Natural killer cell (primary cell): ENCODE measurements at places on chromosomes 1 and 21.

- DNase-seq = no peak
- H3K4me3 ChIP-seq = no peak overlapping the region
- no peaks in the 10 kb centered on the region for H3K4me1 ChIP-seq
- no peaks in the 10 kb centered on the region for H3K36me3 ChIP-seq
- H3K27me3 ChIP-seq = no peaks in the 10 kb centered on the region
- H3K27ac ChIP-seq = no peak overlapping the region
Measured at GRCh38 chr1:191101960-191102359, 624.3 kb upstream of the BRINP3 start.

- H3K27me3 ChIP-seq = no peaks in the 10 kb centered on the region
- no peak overlapping the region for H3K27ac ChIP-seq
- H3K4me3 ChIP-seq = no peak overlapping the region
- H3K4me1 ChIP-seq = no peaks in the 10 kb centered on the region
- no peaks in the 10 kb centered on the region for H3K36me3 ChIP-seq
Measured at GRCh38 chr1:105088166-105088565, 1338.5 kb downstream of the AMY1C start.

- no peak overlapping the region for H3K4me3 ChIP-seq
- H3K27me3 ChIP-seq = no peaks in the 10 kb centered on the region
- H3K27ac ChIP-seq = no peak overlapping the region
- H3K4me1 ChIP-seq = peaks cover 3% of the 10 kb centered on the region
- DNase-seq = no peak
Measured at GRCh38 chr1:226026833-226027232, 27.7 kb upstream of the SDE2 start.

DNA sequence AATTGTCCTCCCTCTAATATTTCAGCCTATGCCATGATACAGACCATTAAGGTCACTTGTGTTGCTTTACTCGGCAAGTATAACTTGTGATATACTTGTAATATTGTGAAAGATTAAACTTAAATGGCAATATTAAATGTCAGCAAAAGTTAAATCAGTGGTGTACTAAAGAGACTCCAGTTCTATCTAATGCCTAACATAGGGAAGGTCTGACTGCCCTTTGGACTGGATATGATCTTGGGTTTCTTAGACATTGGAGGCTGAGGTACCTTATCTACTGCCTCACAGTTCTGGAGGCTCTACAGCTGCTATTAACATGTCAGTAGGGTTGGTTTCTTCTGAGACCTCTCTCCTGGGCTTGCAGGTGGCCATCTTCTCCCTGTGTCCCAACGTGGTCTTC is 89.9 kb downstream of the MT1HL1 start:
- no peaks in the 10 kb centered on the region for H3K4me1 ChIP-seq
- H3K4me3 ChIP-seq = no peak overlapping the region
- DNase-seq = no peak
- H3K27me3 ChIP-seq = no peaks in the 10 kb centered on the region
- no peak overlapping the region for H3K27ac ChIP-seq
- no peaks in the 10 kb centered on the region for H3K36me3 ChIP-seq

DNA sequence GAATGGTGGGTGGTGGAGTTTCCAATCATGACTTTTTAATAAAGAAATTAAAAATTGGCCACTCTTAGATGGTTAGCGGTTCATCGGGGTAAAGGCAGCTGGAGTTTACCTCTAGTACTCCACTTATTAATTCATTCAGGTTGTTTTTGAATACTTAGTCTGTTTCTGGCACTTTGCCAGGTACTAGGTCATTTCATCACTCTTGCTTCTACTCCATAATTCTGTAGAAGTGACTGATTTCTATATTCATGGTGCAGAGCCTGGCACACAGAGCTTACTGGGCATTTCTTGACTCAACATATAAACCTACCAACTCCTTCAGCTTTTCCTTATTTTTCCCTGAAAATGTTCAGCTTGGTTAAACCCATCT is 31.5 kb downstream of the FOXD2 start:
- H3K27me3 ChIP-seq = no peaks in the 10 kb centered on the region
- no peak for DNase-seq
- no peak overlapping the region for H3K27ac ChIP-seq
- no peaks in the 10 kb centered on the region for H3K4me1 ChIP-seq

DNA sequence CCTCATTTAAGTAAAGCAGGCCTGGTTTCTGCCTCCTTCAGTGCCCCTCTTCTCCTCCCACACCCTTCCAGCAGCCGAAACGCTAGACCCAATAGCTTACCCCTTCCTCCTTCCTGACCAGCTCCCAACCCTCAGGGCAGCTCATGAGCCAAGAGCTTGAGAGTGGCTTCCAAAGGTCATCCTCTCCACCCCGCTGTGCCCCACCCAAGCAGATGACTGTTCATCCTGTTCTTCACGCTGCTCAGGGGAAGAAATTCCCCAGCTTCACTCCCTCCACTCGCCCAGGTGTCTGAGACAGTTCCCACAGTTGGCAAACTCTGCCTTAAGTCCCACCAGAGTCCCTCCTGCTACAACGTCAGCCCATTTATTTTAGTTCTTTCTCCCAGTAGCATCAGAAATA is 23.4 kb downstream of the ARHGEF19 start:
- no peaks in the 10 kb centered on the region for H3K36me3 ChIP-seq
- H3K27me3 ChIP-seq = peaks cover 5% of the 10 kb centered on the region
- no peak overlapping the region for H3K4me3 ChIP-seq
- peaks cover 4% of the 10 kb centered on the region for H3K4me1 ChIP-seq
- DNase-seq = no peak

DNA sequence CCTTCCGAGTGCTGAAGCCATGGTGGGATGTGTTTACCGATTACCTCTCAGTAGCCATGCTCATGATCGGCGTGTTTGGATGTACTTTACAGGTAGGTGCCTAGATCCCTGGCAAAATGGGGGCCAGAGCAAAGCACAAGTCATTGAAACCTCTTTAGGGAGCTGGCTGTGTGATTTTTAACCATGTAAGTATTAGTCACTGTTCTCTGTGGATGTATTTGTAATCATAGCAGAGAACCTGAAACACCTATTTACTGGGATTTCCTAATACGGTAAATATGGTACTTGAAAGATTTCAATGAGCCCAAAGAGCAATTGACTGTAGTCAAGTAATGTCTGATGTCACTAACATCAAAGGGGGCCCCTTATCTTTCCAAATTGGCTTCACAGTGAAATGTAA is 53.6 kb downstream of the LRRC8C start:
- DNase-seq = no peak
- H3K4me3 ChIP-seq = no peak overlapping the region
- H3K36me3 ChIP-seq = peaks cover 28% of the 10 kb centered on the region
- H3K27ac ChIP-seq = no peak overlapping the region
- H3K27me3 ChIP-seq = no peaks in the 10 kb centered on the region
- H3K4me1 ChIP-seq = no peaks in the 10 kb centered on the region

- no peaks in the 10 kb centered on the region for H3K36me3 ChIP-seq
- H3K27ac ChIP-seq = no peak overlapping the region
- H3K4me1 ChIP-seq = no peaks in the 10 kb centered on the region
- no peak for DNase-seq
- no peak overlapping the region for H3K4me3 ChIP-seq
Measured at GRCh38 chr21:16625491-16625890, 887.4 kb upstream of the CXADR start.

DNA sequence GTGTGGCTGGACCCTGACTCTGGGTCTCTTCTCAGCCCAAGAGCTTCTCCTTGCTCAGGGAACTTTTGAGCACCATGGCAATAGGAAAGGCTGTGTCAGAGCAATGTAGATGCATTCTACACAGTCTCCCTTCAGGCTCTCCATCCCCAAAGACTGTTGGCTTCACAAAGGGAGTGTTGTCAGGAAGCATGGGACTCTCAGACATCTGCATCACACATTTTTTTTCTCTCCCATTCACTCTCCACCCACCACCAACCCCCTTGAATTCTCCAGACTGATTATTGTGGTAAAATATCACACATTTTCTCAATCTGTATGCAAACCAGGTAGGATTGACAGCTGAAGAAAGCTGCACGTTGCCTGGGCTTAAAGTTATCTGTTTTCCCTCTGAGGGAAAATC is 105.4 kb upstream of the WARS2 start:
- no peaks in the 10 kb centered on the region for H3K36me3 ChIP-seq
- no peaks in the 10 kb centered on the region for H3K27me3 ChIP-seq
- H3K4me1 ChIP-seq = no peaks in the 10 kb centered on the region
- DNase-seq = no peak
- H3K4me3 ChIP-seq = no peak overlapping the region
- no peak overlapping the region for H3K27ac ChIP-seq

DNA sequence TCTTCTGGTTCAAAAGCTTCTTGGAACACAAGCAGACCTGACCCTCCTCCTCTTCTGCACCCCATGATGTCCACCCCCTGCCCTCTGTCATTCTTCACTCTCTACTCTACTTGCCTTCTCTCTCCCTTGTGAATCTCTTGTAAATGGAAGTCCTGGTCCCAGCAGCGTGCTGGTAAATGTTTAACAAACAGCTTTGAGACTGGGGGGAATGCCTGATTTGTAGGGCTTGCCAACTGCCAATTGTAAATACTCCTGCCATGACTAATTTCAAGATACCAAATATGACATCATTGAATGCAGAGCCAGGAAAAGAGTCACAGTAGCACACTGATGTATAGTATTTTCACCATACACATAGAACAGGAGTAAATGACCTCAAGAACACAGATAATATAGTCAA is 40.9 kb upstream of the LRRN2 start:
- no peak overlapping the region for H3K4me3 ChIP-seq
- no peak for DNase-seq
- H3K27me3 ChIP-seq = no peaks in the 10 kb centered on the region
- H3K36me3 ChIP-seq = no peaks in the 10 kb centered on the region
- no peak overlapping the region for H3K27ac ChIP-seq

GRCh38 chr1:9654834-9655723 is 3.5 kb downstream of the PIK3CD start:
- H3K27me3 ChIP-seq = no peaks in the 10 kb centered on the region
- H3K4me3 ChIP-seq = peak overlapping the region; percentile 75
- H3K4me1 ChIP-seq = peaks cover 86% of the 10 kb centered on the region
- H3K27ac ChIP-seq = peak overlapping the region; percentile 70

DNA sequence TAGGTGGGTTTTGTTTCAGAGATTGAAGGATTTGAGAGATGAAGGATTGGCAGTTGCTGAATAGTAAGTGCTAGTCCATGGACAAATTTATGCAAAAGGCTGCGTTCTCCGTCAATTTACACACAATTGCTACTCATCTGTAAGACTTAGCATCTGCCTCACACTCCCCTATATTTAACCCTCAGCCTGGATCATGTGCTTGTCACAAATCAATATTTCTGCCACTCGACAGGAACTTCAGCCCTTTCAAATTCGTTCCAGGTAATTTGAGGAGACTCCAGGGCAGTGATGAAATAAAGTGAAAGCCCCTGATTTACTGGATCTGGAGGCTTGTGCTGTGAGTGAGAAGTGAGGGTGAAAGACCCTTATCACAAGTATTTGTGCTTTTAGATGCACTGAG is 105.6 kb upstream of the UBE2U start:
- no peaks in the 10 kb centered on the region for H3K36me3 ChIP-seq
- H3K4me3 ChIP-seq = no peak overlapping the region
- H3K27ac ChIP-seq = no peak overlapping the region
- no peak for DNase-seq
- H3K27me3 ChIP-seq = no peaks in the 10 kb centered on the region
- no peaks in the 10 kb centered on the region for H3K4me1 ChIP-seq

DNA sequence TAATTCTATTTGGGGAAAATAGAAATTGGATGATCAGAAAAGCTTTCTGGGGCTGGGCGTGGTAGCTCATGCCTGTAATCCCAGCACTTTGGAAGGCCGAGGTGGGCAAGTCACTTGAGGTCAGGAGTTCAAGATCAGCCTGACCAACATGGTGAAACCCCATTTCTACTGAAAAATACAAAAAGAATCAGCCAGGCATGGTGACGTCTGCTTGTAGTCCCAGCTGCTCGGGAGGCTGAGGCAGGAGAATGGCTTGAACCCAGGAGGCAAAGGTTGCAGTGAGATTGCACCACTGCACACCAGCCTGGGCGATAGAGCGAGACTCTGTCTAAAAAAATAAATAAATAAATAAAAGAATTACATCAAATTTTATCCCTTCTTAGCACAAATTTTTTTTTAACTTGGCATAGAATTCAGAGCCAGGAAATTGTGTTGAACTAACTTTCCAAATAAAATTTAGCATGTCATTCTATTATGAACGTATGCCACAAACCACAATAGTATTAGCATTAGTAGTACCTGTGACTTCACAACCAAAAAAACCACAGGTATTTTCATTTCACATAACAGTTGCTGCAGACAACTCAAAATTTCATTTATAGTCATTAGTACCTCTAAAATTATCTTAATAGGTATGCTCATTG is 4.5 kb upstream of the ANKRD13C start:
- peaks cover 9% of the 10 kb centered on the region for H3K4me1 ChIP-seq
- H3K27me3 ChIP-seq = no peaks in the 10 kb centered on the region
- DNase-seq = no peak
- no peaks in the 10 kb centered on the region for H3K36me3 ChIP-seq

- peak overlapping the region; percentile 42 for H3K4me3 ChIP-seq
- no peak for DNase-seq
- H3K27me3 ChIP-seq = no peaks in the 10 kb centered on the region
- no peaks in the 10 kb centered on the region for H3K36me3 ChIP-seq
- peaks cover 19% of the 10 kb centered on the region for H3K4me1 ChIP-seq
Measured at GRCh38 chr1:211606914-211607753, 28.2 kb upstream of the SLC30A1 start.

DNA sequence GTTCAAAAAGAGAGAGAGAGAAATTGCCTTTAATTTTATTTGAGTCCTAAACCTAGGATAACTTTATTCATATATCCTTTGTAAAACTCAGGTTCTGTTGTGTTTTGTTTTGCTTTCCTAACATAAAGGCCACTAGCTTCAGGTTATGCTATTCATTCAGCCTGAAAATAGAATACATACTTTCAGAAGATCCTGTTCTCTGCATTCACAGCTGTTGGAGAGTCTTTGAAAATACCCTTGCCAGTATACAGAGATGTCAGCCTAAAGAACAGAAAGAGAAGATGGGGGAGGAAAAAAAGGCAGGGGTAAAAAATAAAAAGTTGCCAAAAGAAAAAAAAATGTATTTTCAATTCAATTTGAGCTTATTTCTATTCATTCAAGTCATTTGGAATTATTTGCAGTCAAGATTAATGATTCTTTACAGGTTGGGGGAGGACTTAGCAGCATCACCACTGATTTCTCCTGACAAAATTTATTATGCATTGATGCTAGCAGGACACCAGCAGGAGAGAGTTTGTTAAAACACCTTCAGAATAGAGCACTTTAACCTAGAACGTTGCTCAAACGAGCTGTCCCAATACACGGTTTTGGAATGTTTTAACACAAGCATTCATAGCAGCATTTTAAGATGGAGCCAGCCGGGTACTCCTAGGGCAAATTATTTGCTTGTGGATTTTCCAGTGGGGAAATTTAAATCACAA is 318.5 kb downstream of the NTNG1 start:
- no peak overlapping the region for H3K27ac ChIP-seq
- H3K4me1 ChIP-seq = no peaks in the 10 kb centered on the region
- no peaks in the 10 kb centered on the region for H3K27me3 ChIP-seq
